ENCODE measurements at places on chromosomes 3 and 15.

DNA sequence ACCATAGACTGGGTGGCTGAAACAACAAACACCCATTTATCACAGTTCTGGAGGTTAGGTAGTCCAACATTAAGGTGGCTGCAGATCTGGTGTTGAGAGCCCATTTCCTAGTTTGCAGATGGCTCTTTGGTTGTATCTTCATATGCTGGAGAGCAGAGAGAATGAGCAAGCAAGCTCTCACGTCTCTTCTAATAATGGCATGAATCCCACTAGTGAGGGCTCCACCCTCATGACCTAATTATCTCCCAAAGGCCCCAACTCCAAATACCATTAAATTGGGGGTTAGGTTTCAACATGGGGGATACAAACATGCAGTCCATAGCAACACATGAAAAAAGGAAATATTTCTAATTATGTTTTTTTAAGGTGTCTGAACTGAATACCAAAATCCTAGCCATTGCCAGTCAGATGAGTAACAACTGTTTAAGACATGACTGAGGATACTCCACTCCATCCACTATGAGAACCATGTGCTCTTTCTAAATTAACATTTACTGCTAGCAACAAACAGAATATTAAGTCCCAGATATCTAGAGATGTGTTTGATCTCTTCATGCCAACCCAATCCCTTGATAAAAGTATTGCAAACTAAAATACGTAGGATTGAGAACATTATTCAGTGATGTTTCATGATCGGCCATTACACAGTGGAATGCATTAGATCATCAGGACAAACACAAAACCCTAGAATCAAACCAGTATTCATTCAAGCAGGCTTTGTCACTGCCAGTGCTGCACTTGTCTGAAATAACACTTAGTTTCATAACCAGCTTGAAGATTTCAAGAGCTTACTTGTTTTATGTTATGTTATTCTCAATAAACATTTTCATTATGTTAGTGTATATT, 340.3 kb downstream of the SLC9A9 start:
- DNase-seq: no peak

GRCh38 chr3:165854696-165855095, 17.5 kb upstream of the BCHE start:
- DNase-seq: no peak

DNA sequence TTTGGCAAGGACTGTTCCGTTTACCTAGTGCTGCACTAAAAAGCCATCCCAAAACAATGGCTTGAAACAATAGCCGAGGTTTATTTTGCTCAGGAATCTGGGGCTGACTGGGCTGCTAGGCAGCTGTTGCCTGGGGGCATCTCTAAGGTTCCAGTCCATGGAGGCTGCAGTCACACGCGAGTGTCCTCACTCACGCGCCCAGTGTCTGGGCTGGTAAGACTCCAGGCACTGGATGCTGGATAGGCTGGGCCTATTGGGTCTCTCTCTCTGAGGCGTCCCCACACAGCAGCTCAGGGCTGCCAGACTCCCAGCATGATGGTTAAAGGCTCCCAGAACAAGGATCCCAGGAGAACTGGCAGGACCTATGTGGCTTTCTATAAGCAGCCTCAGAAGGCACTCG, 34.2 kb downstream of the ALS2CL start:
- no peak for DNase-seq

- no peak for DNase-seq
These were observed 186.6 kb downstream of the TIGIT start for GRCh38 chr3:114480442-114480841.

GRCh38 chr15:76335307-76336253, 993 bp upstream of the ISL2 start:
- DNase-seq: no peak

GRCh38 chr15:66780172-66780972, 78.3 kb downstream of the SMAD6 start:
- no peak for DNase-seq

- DNase-seq: no peak
These were observed 63.7 kb upstream of the THSD4 start for GRCh38 chr15:71051539-71051938.

DNA sequence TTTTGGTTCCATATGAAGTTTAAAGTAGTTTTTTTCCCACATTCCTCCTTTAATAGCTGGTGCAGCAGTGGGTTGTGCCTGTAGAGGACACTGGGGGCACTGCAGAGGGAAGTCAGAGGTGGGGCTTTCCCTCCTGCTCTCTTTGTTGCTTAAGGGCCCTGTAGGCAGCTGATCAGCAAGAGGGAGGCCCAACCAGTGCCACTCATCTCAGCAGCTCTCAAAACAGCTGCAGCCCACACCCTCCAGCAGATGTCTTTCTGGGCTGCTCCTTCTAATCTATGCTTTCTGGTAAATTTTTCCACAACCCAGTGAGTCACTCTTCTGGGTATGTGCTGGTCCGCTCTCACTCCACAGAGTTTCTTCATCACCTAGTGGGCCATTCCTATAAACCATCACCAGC, 263.8 kb downstream of the FEZF2 start:
- no peak for DNase-seq

DNA sequence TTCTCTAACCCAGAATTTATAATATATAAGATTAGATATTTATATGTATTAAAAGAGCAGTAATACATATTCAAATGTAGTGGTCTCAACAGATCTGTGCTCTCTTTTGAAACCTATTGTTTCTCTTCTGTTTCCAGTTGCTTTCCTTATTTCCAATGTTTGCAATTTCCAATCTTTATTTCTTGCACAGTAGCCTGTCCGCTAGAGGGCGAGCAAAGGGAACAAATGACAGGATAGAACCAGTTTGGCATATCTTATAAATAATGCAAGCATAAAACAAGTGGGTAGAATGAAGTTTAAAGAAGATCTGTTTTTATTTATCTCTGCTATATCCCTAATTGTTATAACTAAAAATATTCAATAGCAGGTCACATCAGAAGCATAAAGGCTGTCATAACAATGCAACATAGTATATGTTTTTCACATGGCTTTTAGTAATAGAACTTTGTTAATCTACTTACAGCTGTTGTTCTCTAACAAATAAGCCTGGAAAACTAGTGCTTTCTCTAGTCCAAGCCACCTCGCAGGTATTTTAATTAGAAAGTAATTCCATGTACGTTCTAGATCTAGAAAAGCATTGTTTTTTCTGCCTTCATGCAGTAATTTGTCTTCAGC, 15.1 kb upstream of the TCAIM start:
- DNase-seq: peak; percentile 6

- no peak for DNase-seq
These were observed 3.4 kb upstream of the SLC51B start for GRCh38 chr15:65041787-65042186.

- peak; percentile 15 for DNase-seq
These were observed at the start of gene SLC26A6 for GRCh38 chr3:48635222-48636021. SLC26A6 (minus strand) TSS chr3:48635461; CDS start chr3:48635393, 68 bp downstream.

GRCh38 chr15:79522656-79523055, 90.5 kb downstream of the MINAR1 start:
- no peak for DNase-seq

DNA sequence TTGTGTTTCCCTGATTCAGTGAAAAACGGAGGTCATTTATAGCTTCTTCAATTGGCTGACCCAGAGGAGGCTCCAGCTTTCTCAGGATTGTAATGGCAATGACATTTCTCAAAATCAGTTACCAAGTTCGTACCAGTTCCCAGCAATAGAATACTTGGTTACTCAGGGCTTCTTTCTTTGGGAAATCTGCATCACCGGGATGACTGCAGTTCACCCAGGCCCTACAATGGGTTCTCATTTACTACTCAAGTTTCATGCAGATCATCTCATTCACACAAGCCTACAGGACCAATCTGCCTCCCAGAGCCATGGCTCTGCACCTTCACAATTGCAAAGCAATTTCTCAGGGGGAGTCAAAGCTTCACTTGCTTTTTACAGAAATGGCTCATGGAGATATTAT, 109.6 kb downstream of the FHIT start:
- no peak for DNase-seq

Data from NCI-H2081 treated with DMSO at 0.1 percent for 48 hours (cell line).